ENCODE measurements at places on chromosomes 12 and 14. TPM values are rescaled to one million over a fixed set of nuclear protein-coding genes. Genes with fewer than 3 reads are reported as not detected.

RNU6-8 gene
- not detected for total RNA-seq

- H3K4me1 ChIP-seq = no peaks in the 10 kb centered on the region
- no peak for DNase-seq
- no peak overlapping the region for H3K27ac ChIP-seq
- H3K36me3 ChIP-seq = peaks cover 11% of the 10 kb centered on the region
Observed at GRCh38 chr12:89655841-89656240, 52.8 kb downstream of the ATP2B1 start.

OR6C2 gene
- total RNA-seq = not detected

DNA sequence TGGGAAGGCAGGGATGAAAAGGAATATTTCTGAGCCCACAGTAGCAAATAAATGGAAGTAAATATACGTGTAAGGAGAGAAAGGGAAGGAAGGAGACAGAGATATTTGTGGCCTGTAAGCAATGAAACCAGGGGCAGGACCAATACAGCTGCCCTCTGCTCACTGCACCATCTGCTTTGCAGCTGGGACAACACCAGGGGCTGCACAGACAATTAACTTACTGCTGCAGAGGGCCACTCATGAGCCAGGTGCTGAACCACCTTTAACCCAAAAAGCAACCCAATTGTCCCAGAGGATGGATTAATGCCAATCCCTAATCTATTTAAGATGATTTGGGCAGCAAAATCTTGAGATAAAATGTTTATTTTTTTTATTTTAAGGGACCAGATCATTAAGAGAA lies 30.6 kb upstream of the TMX1 start:
- no peak overlapping the region for H3K27ac ChIP-seq
- peaks cover 2% of the 10 kb centered on the region for H3K4me1 ChIP-seq
- no peak overlapping the region for H3K4me3 ChIP-seq
- DNase-seq = no peak
- peaks cover 41% of the 10 kb centered on the region for H3K27me3 ChIP-seq
- no peaks in the 10 kb centered on the region for H3K36me3 ChIP-seq

DNA sequence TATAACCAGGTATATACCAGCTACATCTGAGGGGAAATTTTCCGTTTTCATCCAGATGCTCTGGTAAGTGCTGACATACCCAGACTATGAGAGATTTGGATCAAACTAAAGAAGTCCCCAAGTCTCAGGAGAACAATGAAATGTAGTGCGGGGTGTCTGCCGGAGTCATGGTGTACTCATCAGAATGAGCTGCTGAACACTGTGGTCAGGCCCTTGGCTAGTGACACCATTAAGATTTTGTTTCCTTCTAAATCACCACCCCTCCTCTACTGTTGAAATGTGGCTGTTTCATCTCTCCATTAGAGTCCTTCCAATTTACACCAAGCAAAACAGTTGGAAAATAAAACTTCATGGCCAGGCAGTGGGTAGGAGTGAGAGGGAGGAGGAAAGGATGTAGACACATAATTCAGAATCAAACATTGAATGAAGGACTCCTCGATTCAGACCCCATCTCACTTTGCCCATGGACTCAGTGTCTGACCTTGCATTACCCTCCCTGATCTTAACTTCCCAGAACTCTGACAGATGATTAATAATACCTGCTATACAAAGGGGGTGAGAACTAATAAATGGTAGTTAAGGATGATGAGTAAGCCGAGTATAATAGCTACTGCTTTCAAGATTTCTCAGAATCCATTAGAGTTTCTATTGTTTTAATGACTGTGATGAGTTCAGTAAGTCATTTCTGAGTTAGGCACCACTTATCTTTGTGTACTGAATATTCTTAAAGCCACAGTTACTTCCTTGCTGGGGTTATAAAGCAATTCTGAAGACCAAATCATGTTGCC lies 127.4 kb downstream of the CRADD start:
- no peak overlapping the region for H3K4me3 ChIP-seq
- no peaks in the 10 kb centered on the region for H3K36me3 ChIP-seq
- no peaks in the 10 kb centered on the region for H3K27me3 ChIP-seq
- DNase-seq = no peak
- peak overlapping the region; percentile 73 for H3K27ac ChIP-seq

- DNase-seq = no peak
- H3K27ac ChIP-seq = no peak overlapping the region
- no peaks in the 10 kb centered on the region for H3K27me3 ChIP-seq
- H3K4me1 ChIP-seq = peaks cover 2% of the 10 kb centered on the region
- H3K4me3 ChIP-seq = no peak overlapping the region
- H3K36me3 ChIP-seq = no peaks in the 10 kb centered on the region
Observed at GRCh38 chr14:61350427-61351270, 29.3 kb downstream of the PRKCH start.

DNA sequence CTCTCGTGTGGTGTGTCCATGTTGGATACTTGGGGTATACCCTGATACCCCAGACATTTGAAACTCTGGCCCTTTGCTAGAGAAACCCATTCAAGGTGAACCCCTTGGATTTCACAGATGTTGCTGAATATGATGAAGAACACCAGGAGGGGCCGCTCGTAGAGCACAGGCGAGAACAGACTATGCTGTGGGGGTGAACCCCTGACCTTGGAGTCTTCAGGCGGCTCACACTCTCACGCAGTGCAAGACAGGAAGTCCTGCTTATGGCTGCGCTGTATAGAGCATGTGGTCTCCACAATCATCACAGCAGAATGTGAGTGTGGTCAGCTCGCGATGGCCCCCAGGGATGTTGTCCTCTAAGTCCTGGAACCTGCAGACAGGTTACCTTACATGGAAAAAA lies 60.4 kb downstream of the SLC15A4 start:
- DNase-seq = no peak
- no peaks in the 10 kb centered on the region for H3K4me1 ChIP-seq
- H3K36me3 ChIP-seq = no peaks in the 10 kb centered on the region
- H3K27ac ChIP-seq = no peak overlapping the region
- H3K27me3 ChIP-seq = peaks cover 14% of the 10 kb centered on the region

MYH6 gene
- total RNA-seq = not detected

GRCh38 chr12:130145731-130146130 lies 16.5 kb upstream of the FZD10 start:
- H3K36me3 ChIP-seq = no peaks in the 10 kb centered on the region
- no peak overlapping the region for H3K27ac ChIP-seq
- H3K4me1 ChIP-seq = no peaks in the 10 kb centered on the region
- H3K4me3 ChIP-seq = no peak overlapping the region

DNA sequence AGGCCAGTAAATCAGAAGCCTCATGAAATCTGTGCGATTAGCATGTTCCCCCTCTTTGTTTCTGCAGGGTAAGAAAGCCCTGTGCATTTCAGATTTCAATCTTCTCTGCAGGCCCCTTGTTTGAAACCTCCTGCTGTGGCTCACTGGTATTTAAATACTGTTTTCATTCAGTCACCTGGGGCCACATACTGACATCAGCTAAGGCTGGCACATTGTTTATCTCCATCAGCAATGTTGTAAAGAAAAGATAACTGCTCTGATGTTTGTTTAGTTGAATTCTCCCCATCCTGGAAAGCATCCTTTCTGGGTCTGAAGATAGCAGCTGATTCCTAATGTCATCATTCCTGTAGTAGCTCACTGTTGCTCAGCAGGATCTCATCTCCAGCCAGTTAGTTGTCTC lies 554.9 kb downstream of the NRXN3 start:
- H3K27ac ChIP-seq = no peak overlapping the region
- no peaks in the 10 kb centered on the region for H3K36me3 ChIP-seq
- no peak overlapping the region for H3K4me3 ChIP-seq
- no peak for DNase-seq
- no peaks in the 10 kb centered on the region for H3K27me3 ChIP-seq
- H3K4me1 ChIP-seq = no peaks in the 10 kb centered on the region

COX8C gene
- total RNA-seq = not detected

- no peaks in the 10 kb centered on the region for H3K27me3 ChIP-seq
- H3K27ac ChIP-seq = peak overlapping the region; percentile 80
- H3K4me1 ChIP-seq = peaks cover 23% of the 10 kb centered on the region
- H3K36me3 ChIP-seq = no peaks in the 10 kb centered on the region
- no peak for DNase-seq
Observed at GRCh38 chr14:84064316-84065125, 1465.4 kb upstream of the FLRT2 start.

DNA sequence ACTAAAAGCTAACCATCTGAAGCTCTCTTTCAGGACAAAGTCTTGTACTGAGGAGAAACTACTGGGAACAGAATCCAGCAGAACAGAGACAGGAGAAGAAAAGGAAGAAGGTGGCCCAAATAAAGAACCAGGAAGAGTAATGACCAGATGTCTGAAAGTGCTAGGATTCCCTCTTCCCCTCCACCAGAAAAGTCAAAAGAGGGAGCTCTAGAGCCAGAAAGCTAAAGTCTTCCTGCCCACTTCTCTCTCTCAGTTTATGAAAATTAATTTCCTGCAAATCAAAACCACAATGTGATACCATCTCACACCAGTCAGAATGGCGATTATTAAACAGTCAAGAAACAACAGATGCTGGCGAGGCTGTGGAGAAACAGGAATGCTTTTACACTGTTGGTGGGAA lies 47.2 kb downstream of the SPPL3 start:
- H3K4me3 ChIP-seq = no peak overlapping the region
- H3K36me3 ChIP-seq = peaks cover 12% of the 10 kb centered on the region
- H3K27ac ChIP-seq = no peak overlapping the region

CYP27B1 gene
- total RNA-seq = 1.7 TPM

GRCh38 chr12:6929466-6930452 lies 2.0 kb downstream of the ATN1 start:
- H3K4me1 ChIP-seq = peaks cover 75% of the 10 kb centered on the region
- H3K27ac ChIP-seq = peak overlapping the region; percentile 89
- DNase-seq = no peak
- peak overlapping the region; percentile 90 for H3K4me3 ChIP-seq
- no peaks in the 10 kb centered on the region for H3K27me3 ChIP-seq

- H3K27me3 ChIP-seq = no peaks in the 10 kb centered on the region
- H3K4me1 ChIP-seq = no peaks in the 10 kb centered on the region
- H3K27ac ChIP-seq = no peak overlapping the region
- peaks cover 25% of the 10 kb centered on the region for H3K36me3 ChIP-seq
- no peak for DNase-seq
- H3K4me3 ChIP-seq = no peak overlapping the region
Observed at GRCh38 chr12:124954771-124955170, 34.2 kb downstream of the DHX37 start.

GRCh38 chr12:4852308-4852707 lies 57.4 kb upstream of the KCNA1 start:
- H3K4me1 ChIP-seq = no peaks in the 10 kb centered on the region
- DNase-seq = no peak
- H3K27me3 ChIP-seq = peaks cover 13% of the 10 kb centered on the region
- H3K27ac ChIP-seq = no peak overlapping the region
- no peak overlapping the region for H3K4me3 ChIP-seq
